ENCODE measurements at places on chromosomes 4 and X. TPM values are rescaled to one million over a fixed set of nuclear protein-coding genes. Genes with fewer than 3 reads are reported as not detected.

GRCh38 chr4:107736037-107736436 lies 16.0 kb upstream of the PAPSS1 start:
- H3K27ac ChIP-seq = no peak overlapping the region
- no peak overlapping the region for H3K4me3 ChIP-seq
- H3K27me3 ChIP-seq = no peaks in the 10 kb centered on the region

- no peak for DNase-seq
- no peaks in the 10 kb centered on the region for H3K27me3 ChIP-seq
- H3K4me3 ChIP-seq = no peak overlapping the region
- H3K36me3 ChIP-seq = no peaks in the 10 kb centered on the region
- no peak overlapping the region for H3K27ac ChIP-seq
Observed at GRCh38 chrX:97050392-97050791, 166.7 kb downstream of the RPA4 start.

GRCh38 chr4:40856840-40857362 lies 107.1 kb downstream of the NSUN7 start:
- H3K4me1 ChIP-seq = peaks cover 10% of the 10 kb centered on the region
- peak overlapping the region; percentile 94 for H3K27ac ChIP-seq
- peak; percentile 63 for DNase-seq
- peak overlapping the region; percentile 88 for H3K4me3 ChIP-seq

- peaks cover 4% of the 10 kb centered on the region for H3K4me1 ChIP-seq
- no peak for DNase-seq
- peaks cover 4% of the 10 kb centered on the region for H3K27me3 ChIP-seq
- H3K36me3 ChIP-seq = no peaks in the 10 kb centered on the region
- H3K27ac ChIP-seq = no peak overlapping the region
- H3K4me3 ChIP-seq = no peak overlapping the region
Observed at GRCh38 chr4:41285202-41285863, 28.6 kb downstream of the UCHL1 start.

The CPE gene
- 129 TPM for total RNA-seq

- H3K4me1 ChIP-seq = no peaks in the 10 kb centered on the region
- no peak overlapping the region for H3K27ac ChIP-seq
- H3K4me3 ChIP-seq = no peak overlapping the region
Observed at GRCh38 chr4:122423246-122423645, 33.3 kb downstream of the IL2 start.

GRCh38 chrX:130793975-130794374 lies 109.0 kb downstream of the ENOX2 start:
- H3K27ac ChIP-seq = peak overlapping the region; percentile 57
- no peak overlapping the region for H3K4me3 ChIP-seq
- H3K27me3 ChIP-seq = no peaks in the 10 kb centered on the region
- no peak for DNase-seq
- no peaks in the 10 kb centered on the region for H3K36me3 ChIP-seq
- H3K4me1 ChIP-seq = peaks cover 7% of the 10 kb centered on the region

DNA sequence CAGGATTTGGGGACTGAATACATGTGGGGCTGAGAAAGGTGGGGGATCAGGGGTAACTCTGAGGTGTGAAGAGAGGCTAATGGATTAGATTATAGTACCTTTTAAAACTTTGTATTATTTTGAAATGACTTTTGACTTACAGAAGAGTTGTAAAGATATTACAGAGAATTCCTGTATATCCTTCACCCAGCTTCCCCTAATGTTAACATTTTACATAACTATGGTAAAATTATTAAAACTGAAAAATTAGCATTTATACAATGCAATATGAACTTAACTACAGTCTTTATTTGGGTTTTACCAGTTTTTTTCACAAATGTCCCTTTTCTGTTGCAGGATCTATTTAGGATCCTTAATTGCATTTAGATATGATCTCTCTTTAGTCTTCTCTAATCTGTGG lies 57.4 kb downstream of the TMEM164 start:
- H3K4me3 ChIP-seq = no peak overlapping the region
- no peak for DNase-seq
- no peak overlapping the region for H3K27ac ChIP-seq
- H3K27me3 ChIP-seq = no peaks in the 10 kb centered on the region
- peaks cover 20% of the 10 kb centered on the region for H3K36me3 ChIP-seq

- peaks cover 5% of the 10 kb centered on the region for H3K36me3 ChIP-seq
- H3K27ac ChIP-seq = peak overlapping the region; percentile 96
- H3K4me3 ChIP-seq = peak overlapping the region; percentile 47
- DNase-seq = no peak
- no peaks in the 10 kb centered on the region for H3K27me3 ChIP-seq
Observed at GRCh38 chrX:13669246-13669737, 16.4 kb downstream of the TCEANC start.

The MAGEC1 gene
- total RNA-seq = not detected

The PRR27 gene
- total RNA-seq = not detected

The STK32B gene
- 0.36 TPM for total RNA-seq

GRCh38 chrX:80331285-80331684 lies 89.0 kb upstream of the TENT5D start:
- no peaks in the 10 kb centered on the region for H3K4me1 ChIP-seq
- H3K27ac ChIP-seq = no peak overlapping the region
- DNase-seq = no peak
- no peaks in the 10 kb centered on the region for H3K27me3 ChIP-seq
- no peak overlapping the region for H3K4me3 ChIP-seq
- no peaks in the 10 kb centered on the region for H3K36me3 ChIP-seq

The MTMR8 gene
- 6.0 TPM for total RNA-seq

DNA sequence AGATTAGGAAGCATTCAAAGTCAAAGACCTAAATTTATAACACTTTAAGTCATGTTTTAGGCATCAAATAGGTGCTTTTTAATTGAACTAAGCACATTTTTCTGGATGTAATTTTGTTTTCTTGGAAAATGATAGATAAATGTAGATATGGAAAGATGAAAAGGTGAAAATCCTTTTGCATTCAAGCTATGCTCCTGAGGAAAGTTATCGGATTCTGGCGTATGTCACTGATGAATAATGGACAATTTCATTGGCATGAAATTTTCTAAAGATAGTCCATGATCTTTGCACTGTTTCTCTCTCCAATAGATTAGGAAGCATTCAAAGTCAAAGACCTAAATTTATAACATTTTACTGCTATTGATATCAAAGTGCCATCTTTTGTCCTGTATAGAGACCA lies 444.2 kb upstream of the PABPC4L start:
- H3K36me3 ChIP-seq = no peaks in the 10 kb centered on the region
- H3K4me3 ChIP-seq = no peak overlapping the region
- H3K27ac ChIP-seq = no peak overlapping the region
- DNase-seq = no peak
- H3K27me3 ChIP-seq = no peaks in the 10 kb centered on the region
- no peaks in the 10 kb centered on the region for H3K4me1 ChIP-seq

GRCh38 chrX:69028761-69029120 lies 136.5 kb downstream of the PJA1 start:
- no peak overlapping the region for H3K27ac ChIP-seq
- DNase-seq = no peak
- H3K27me3 ChIP-seq = no peaks in the 10 kb centered on the region
- H3K36me3 ChIP-seq = peaks cover 2% of the 10 kb centered on the region
- no peak overlapping the region for H3K4me3 ChIP-seq

The THOC2 gene
- 118 TPM for total RNA-seq
